ENCODE measurements at places on chromosomes 1 and 21.

- peak; percentile 59 for DNase-seq
Observed at GRCh38 chr1:115641762-115642167, at the start of gene VANGL1. Gene VANGL1 (plus strand): TSS chr1:115641970. CDS start chr1:115651414, 9,444 bp downstream.

- no peak for DNase-seq
Observed at GRCh38 chr1:109876617-109877316, 33.9 kb upstream of the CSF1 start.

GRCh38 chr1:221672239-221672645 lies 69.6 kb downstream of the DUSP10 start:
- DNase-seq: no peak

DNA sequence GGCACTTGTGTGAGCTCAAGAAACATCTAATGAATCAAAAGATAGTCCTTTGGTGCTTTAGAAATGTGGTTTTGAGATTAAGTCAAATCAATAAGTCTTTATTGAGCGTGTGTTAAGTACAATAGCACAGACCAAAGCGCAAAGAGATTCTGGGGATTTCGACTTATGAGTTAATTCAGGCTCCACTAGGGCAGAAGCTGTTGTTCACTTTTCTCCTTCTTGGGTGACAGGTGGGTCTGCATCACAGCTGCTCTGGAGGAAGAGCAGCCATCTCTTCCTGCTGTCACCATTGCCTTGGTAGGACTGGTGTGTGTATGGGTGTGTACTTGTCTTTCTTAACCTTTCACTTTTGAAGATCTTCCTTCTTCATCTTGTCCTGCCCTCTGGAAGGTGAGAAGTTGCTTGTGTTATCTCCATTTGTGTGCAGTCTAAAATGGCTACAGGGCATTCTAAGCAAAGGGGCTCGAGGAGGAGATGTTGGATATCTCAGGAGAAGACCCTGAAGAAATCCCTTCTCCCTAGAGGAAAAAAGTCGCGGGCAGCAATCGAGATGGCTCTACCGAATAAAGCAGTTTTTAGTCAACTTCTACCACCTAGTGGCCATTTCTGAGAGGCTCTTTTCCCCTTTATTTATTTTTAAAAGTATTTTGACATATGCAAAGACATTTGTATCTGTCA lies 22.9 kb upstream of the DISC1 start:
- DNase-seq: peak; percentile 54

DNA sequence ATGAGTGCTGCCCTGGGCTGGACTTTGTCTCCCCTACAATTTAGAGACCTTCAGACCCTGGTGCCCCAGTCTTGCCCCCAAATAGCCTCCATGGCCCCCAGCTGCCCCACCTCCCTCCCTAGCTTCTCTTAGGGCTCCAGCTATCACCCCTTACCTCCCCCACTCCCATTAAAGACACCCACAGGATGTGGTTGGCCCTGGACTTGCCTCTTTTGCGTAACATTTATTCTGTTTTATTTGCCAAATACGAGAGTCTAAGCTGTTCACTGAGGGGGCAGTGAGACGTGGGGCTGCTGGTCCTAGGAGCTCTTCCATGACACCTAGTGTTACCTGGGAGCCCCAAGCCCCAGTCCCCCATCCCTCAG lies 4.5 kb downstream of the ZC3H12A start:
- peak; percentile 69 for DNase-seq
